ENCODE measurements at places on chromosomes 3 and 15. TPM values are rescaled to one million over a fixed set of nuclear protein-coding genes. Genes with fewer than 3 reads are reported as not detected.

CAPN3 gene
- 6.3 TPM for polyA plus RNA-seq

CFAP44 gene
- 3.5 TPM for polyA plus RNA-seq

ANKRD34C gene
- polyA plus RNA-seq = not detected

ACOX2 gene
- polyA plus RNA-seq = 25.7 TPM

GRCh38 chr3:131550562-131551465, 48.0 kb upstream of the MRPL3 start:
- DNase-seq = no peak

- DNase-seq = no peak
Measured at GRCh38 chr3:173287361-173287760, 110.2 kb upstream of the NLGN1 start.

DNA sequence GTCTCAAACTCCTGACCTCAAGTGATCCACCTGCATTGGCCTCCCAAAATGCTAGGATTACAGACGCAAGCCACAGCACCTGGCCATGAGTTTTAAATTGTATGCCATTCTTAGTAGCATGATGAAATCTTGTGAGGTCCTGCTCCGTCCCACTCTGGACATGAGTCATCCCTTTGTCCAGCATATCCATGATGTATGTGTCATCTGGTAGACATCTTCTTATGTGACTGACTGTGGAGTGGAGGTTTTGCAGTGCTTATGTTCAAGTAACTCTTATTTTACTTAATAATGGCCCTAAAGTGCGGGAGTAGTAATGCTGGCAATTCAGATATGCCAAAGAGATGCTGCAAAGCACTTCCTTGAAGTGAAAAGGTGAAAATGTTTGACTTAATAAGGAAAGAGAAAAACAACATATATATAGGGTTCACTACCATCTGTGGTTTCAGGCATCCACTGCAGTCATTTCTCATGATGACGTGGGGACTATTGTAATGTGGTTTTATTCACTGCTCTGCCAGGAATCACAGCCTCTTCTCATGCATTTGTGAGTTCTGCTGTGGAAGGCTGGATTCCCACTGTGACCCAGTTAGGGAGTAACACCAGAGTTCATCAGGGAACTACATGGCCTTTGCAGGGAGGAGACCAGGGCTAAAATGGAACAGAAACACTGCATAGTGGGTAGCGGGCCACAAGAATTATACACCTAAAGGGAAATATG, 204.6 kb upstream of the STRIT1 start:
- no peak for DNase-seq

DNA sequence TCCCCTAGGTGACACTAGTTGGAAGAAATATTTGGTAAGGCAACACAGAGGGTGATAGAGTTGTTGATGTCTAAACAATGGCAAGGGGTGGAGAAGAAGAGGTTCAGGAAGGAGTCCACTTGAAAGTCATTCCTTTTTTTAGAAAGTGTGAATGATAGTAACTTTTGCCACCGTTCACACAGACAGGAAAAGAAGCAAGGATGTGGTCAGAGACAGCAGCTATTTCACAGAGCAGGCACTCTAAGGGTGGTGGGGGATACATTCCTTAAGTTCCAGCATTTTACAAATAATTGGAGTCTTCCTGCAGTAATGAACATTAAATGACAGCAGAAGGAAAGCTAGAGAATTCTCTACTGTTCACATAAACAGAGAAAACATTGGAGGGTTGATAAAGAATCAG, 75.4 kb upstream of the ZNF385D start:
- DNase-seq = no peak

DNA sequence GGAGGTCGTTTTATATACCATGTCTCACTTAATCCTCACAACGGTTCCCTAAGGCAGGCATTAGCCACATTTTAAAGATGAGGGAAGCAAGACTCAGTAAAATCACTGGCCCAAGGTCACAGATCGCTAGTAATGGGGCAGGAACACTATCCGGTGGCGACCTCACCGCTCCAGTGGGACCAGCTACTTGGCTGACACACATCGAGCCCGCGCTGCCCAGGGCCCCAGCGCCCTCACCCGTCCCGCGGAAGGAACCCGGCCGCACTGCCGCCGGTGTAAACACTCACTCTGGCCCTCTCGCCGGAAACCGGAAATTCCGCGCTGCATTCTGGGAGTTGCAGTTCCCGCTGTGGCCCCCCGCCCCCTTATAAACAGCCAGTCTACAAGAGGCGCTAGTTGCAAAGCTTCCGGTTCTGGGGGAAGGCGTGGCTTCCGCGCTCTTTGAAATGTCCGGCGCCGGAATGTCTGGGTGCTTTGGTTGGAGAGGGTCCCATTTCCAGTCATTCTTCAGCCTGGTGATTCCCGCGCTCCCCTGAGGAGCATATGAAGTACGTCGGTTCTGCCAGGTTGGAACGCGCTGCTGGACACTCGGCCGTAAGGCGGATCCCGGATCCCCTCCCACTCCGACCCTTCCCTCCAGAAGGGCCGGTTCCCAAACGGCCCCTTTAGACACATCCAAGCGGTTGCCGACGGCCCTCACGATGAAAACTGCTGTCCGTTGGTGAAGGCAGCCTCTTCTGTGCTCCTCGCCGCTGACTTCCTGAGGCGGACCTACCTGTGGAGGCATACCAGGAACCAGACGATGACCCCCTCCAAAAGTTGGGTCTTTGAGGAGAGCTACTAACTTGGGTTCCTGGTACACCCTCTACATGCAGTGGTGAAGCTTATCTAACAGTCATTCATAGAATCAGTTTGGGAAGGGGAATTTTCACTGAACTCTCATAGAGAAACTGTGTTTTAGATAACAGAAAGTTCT, at the start of gene UBL7:
Gene UBL7 (minus strand): TSS at position 290 of the 976 bp plus-strand sequence. CDS start 2,293 bp downstream, outside the sequence.
- peak; percentile 96 for DNase-seq

- no peak for DNase-seq
Measured at GRCh38 chr3:50173685-50174516, 17.5 kb upstream of the GNAT1 start.
